ENCODE measurements at places on chromosomes 5 and 9.

DNA sequence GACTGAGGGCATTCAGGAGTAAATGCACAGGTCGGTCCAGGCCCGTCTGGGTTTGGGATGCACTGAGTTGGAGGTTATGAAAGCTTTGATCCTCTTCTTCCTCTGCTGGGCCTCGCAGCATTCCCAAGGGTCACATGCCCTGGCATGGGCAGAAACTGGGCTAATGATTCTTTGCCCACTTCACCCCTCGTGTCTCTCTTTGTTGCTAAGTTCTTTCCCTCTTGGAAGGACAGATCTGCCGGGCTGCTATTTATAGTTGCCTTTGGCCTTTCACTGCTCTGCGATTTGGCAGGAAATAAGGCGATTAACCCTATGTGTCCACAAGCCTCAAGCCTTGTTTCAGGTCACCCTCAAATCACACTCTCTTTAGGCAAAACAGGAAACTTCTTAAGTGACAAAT is 66.9 kb downstream of the ENTREP1 start:
- no peak for DNase-seq

- no peak for DNase-seq
These were observed 20.8 kb downstream of the MARCHF6 start for GRCh38 chr5:10374046-10375022.

GRCh38 chr9:102650896-102651295 is 344.2 kb upstream of the CYLC2 start:
- no peak for DNase-seq

DNA sequence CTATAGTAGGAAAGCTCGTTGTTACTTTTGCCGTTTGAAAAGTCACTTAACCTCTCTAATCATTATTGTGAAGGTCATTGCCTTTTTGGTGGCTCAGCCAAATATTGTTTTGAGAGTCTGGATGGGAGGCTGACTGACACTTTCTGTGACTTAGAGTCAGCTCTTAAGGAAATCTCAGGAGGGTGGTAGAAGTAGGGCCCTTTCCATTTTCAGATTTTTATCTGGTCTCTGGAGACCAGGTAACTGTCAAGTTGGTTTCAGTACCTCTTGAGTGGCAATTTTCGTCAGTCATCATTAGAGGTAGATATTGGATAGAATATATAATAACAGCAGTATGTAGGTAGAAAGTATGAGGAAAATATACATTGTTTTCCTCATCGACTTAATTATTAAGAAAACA is 23.3 kb downstream of the UGCG start:
- no peak for DNase-seq

GRCh38 chr9:21653091-21653490 is 149.3 kb upstream of the MTAP start:
- no peak for DNase-seq

- DNase-seq = no peak
These were observed 123.3 kb upstream of the ERCC6L2 start for GRCh38 chr9:95752129-95752731.

DNA sequence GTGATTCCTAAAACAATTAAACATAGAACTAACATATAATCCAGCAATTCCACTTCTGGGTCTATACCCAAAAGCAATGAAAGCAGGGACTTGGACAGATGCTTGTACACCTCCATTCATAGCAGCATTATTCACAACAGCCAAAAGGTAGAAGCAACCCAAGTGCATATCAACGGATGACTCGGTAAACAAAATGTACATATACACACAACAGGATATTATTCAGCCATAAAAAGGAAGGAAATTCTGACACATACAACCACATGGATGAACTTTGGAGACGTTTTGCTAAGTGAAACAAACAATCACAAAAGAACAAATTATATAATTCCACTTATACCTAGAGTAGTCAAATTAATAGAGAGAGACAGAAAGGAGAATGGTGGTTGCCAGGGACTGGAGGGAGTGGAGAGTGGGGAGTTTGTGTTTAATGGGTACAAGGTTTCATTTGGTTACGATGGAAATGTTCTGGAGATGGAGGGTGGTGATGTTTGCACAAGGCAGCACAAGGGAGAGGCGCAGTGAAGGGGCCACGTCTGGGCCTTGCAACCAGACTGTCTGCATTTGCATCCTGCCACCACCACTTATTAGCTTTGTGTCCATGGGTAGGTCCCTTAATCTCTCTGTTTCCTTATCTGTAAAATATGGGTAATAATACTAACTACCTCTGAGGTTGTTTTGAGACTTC is 36.3 kb upstream of the RLN1 start:
- DNase-seq = no peak

- no peak for DNase-seq
These were observed 109.3 kb downstream of the ATPSCKMT start for GRCh38 chr5:10140195-10140973.

DNA sequence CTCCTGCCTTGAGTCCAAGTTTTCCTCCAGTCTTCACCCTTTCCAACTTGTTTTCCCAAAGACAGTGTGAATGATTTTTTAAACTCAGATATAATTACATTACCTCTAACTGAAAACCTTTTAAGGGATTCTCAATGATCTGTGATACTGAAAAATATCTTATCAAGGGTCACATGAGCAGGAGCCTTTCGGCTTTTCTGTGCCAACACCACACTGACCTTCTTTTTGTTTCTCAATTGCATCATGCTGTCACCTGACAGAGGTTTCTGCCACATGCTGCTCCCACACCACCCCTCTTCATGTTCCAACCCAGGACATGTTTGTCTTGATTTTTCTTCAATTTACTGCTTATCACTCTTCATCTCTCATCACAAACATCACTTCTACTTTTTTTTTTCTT is 820.0 kb downstream of the PRELID2 start:
- no peak for DNase-seq

GRCh38 chr9:132630116-132630515 is 39.7 kb downstream of the DDX31 start:
- DNase-seq = no peak

GRCh38 chr5:174553556-174553955 is 170.8 kb upstream of the MSX2 start:
- DNase-seq = no peak

GRCh38 chr9:27473111-27473529 is 51.0 kb upstream of the IFNK start:
- DNase-seq = no peak

GRCh38 chr5:74146796-74147195 is 493.7 kb downstream of the ENC1 start:
- DNase-seq = no peak

- no peak for DNase-seq
These were observed 95.1 kb downstream of the MEF2C start for GRCh38 chr5:88787856-88788255.

DNA sequence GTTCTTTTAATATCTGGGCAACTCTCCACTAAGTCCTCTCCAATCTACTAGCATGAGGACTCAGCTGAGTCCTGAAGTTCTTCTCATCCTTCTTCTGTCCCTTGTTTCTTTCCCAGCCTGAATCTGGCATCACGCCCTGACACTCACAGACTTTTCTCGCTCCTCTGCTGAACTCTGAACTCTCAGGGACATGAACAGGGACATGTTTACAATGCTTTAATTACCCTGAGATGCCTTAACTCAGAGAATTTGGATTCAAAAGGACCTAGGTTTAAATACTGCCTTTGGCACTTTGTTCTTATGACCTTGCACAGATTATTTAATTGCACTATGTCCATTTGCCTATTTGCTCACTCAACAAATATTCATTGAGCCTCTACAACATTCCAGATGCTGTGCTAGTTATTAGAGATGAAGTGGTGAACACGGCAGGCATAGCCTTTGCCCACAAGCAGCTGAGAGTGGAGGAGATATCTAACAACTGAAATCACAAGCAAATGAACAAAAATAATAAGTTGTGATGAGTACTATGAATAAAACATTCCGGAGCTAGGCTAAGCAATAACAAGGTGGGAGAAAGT is 106.0 kb downstream of the ADRB2 start:
- DNase-seq = no peak

- no peak for DNase-seq
These were observed 85.4 kb downstream of the SLC1A3 start for GRCh38 chr5:36691696-36692371.

GRCh38 chr9:2991292-2991691 is 147.4 kb upstream of the PUM3 start:
- DNase-seq = no peak

DNA sequence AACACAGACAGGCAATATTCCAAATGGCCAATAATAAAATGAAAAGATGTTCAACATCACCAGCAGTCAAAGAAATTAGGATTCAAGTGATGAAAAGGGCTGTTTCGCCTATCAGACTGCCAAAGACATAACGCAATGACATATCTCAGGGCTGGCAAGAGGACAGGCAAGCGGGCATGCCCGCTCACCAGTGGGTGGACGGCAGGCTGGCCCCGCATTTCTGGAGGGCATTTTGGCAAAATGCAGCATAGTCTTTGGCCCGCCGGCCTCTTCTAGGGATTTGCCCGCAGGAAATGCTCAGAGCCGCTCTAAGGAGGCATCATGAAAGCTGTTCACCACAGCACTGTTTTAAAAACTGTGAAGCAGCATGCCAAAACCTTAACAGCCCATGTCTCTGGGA is 1.4 kb upstream of the PPP1R26 start:
- no peak for DNase-seq
